ENCODE measurements at places on chromosomes 16 and 17.

- no peak for DNase-seq
Measured at GRCh38 chr17:44967907-44968224, 237 bp downstream of the C1QL1 start.

DNA sequence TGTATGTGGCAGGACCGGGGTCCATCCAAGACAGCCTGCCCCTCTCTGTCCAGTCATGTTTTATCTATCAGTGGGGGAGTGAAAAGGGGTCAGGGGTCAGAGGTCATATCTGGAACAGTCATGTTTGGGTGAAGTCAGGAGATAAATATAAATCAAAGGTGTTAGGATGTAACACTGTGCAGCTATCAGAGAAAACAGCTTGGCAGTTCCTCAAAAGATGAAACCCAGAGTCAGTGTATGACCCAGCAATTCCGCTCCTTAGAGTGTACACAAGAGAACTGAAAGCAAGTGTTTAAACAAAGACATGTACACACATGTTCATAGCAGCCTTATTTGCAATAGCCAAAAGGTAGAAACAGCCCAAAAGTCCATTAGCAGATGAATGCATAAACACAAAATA lies 361.3 kb downstream of the FOXL1 start:
- DNase-seq = no peak

GRCh38 chr17:76878568-76878967 lies 10.4 kb downstream of the MGAT5B start:
- no peak for DNase-seq

DNA sequence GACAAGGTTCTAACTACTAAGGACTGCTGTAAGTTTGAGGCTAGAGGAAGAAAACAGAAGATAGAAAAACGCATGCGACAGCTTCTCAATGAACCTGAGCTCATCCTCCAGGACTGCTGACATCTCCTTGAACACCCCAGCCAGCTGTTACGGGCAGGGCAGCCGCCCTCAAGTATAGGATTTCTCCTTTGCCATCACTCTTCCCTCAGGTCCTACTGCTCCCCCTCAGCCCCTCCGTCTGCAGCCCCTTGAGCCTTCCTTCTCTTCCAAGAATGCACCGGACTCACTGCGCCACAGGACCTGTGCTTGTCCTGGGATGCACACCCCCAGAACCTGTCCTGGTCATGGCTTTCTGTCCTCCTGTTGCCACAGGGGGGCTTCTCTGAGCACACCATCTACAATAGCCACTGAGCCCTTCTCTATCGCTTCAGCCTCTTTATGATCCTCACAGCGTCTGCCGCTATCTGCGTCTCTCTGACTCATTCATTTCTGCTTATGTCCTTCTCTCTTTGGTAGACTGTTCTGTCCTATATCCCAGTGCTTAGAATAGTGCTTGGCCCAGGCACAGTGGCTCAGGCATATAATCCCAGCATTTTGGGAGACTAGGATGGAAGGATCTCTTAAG lies 15.7 kb upstream of the XYLT2 start:
- DNase-seq = no peak

- peak; percentile 70 for DNase-seq
Measured at GRCh38 chr16:49744244-49745220, 111.4 kb downstream of the ZNF423 start.

- DNase-seq = no peak
Measured at GRCh38 chr17:36152639-36153120, 23.8 kb downstream of the TBC1D3B start.

DNA sequence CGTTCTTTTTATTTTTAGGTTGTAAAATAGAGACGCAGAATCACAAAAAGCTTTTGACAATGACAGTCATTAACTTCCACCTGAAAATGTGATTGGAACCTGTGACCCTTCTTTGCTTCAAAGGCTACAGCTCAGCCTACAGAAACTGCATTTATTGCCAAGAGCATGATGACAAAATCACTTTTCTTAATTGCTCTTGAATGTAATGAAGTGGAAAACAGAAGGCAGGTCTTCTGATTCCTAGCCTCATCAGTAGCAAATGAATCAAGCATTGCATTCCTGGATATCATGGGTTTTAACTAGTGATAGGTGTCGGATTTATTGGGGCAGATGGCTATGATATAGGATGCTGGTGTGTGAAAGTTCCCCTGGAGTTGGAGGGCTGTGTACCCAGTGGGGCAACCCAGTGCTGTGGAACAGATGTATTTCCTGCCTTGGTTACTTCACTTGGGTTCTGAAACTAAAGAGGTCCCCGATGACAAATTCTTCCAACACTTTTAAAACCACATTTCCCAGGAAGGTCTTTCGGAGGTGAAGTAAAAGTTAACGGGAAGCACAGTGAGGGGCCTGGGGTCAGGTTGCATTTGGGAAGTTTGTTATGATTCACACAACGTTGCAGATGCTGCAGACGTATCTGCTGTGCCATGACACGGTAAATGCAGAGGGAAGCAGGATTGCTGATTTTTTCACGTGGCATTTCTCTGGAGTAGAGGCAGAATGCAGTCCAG lies 127.5 kb downstream of the HS3ST3A1 start:
- DNase-seq = no peak

DNA sequence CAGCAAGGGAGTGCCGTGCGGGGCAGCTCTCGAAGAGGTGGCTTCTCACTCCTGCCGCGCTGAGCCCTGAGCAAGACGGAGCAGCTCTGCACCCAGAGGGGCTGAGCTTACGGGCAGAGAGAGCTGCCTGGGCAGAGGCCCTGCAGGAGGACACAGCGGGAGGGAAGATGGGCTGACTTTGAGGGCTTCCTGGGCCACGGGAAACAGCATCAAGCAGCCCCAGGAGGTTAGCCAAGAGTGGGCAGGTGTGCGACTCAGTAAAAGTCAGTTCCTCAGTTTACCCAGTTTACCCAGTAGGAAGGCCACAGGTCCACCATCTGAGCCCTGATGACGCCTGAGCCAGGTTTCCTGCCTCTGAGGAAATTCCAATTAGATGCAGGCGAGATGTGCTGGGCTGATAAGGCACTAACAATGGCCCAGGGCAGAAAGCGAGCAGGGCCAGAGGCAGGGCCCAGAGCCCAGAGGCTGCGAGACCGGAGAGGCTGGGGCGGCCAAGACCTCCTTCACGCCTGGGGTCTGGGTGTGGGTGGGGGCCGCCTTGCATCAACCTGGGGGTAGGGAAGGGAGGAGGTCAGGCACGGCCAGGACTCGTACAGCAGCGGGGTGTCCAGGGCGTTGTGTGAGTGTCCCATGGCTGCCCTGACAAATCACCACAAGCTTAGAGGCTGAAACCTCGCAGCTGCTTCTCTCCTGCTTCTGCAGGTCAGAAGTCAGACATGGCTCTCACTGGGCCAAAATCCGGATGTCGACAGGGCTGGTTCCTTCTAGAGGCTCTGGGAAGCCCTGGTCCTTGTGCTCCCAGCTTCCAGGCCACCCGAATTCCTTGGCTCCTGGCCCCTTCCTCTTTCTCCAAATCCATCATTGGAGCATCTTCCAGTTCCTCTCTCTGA lies 32.0 kb upstream of the CIBAR2 start:
- DNase-seq = no peak

All from retina (tissue), 1 donor.